ENCODE measurements at places on chromosomes 1 and 21.

GRCh38 chr1:101283443-101283842 lies 46.6 kb downstream of the S1PR1 start:
- ATAC-seq, result no peak

DNA sequence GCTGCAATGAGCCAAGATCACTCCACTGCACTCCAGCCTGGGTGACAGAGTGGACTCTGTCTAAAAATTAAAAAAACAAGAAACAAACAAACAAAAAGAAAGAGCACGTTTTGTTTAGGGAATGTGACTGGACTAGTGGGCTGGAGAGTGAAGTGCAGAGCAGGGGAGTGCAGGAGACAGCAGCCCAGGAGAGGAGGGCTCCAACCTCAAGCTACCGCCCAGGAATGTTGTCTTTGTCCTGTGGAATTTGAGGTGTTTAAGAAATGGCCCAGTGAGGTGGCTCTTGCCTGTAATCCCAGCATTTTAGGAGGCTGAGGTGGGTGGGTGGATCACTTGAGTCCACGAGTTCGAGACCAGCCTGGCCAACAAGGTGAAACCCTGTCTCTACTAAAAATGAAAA lies 42.4 kb upstream of the MTF2 start:
- no peak for ATAC-seq

- ATAC-seq, result no peak
These were observed 61.4 kb downstream of the PPP2R5A start for GRCh38 chr1:212346601-212347000.

- no peak for ATAC-seq
These were observed 33.6 kb downstream of the PGBD5 start for GRCh38 chr1:230392536-230392909.
